ENCODE measurements at places on chromosomes 3 and 15.

- DNase-seq: no peak
Measured at GRCh38 chr3:168071591-168072322, 24.0 kb downstream of the GOLIM4 start.

DNA sequence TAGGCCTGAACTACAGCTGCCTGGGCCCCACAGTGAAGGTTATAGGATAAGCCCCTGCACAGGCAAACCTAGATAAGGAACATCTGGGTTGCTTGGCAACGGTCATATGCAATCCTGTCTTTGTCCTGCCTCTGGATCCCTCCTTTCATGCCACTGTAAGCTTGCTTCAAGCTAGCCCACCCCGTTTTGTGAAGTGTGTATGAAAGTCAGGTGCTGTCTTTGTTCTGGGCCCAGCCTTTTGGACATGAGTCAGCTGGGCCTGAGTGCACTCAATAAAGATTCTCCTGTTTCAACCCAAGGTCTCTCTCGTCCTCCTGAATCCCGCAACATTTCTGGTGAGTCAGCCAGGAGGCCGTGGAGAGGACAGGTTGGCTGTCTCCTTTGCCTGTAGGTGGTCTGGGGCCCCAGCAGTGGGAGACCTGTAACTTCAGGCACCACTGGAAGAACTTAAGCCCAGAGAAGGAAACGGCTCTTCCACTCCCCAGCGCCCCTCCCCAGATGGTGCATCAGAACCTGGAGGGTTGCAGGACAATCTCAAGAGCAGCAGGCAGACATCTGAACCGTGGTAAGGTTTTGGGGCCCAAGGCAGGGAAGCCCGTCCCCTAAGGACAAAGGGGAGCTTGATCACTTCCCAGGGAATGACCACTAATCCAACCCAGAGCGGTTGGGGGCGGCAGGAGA lies 8.3 kb upstream of the SLC9C1 start:
- no peak for DNase-seq

DNA sequence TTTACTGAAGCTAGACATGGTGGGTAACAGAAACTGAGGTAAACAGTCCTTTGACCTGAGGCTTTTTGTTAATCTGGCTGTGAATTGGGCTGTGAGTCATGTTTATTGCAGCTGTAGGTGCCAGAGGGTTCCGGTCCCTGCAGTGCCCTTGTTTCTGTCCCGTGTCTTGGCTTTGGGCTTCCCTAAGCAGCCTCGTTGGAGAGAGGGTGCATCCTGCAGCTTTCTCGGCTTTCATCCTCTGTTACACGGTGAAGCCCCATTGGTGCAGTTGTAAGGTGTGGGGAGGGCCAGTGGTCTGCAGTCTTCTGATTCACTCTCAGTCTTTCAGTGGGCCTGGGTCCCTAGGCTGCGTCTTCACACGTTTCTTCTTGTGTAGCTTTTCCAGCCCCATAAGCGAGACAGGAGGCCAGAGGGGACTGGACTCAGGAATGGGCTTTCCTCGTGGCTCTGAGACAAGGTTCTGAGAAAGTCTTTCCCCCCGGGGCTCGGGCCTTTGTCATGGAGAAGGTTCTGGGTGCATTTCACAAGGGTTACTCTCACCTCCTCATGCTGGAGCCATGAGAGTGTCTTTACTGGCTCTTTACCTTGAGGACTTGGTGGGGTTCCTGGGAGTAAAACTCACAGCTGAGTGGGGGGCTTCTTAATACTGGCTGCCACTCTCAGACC lies 33.1 kb downstream of the ASB7 start:
- DNase-seq: no peak

DNA sequence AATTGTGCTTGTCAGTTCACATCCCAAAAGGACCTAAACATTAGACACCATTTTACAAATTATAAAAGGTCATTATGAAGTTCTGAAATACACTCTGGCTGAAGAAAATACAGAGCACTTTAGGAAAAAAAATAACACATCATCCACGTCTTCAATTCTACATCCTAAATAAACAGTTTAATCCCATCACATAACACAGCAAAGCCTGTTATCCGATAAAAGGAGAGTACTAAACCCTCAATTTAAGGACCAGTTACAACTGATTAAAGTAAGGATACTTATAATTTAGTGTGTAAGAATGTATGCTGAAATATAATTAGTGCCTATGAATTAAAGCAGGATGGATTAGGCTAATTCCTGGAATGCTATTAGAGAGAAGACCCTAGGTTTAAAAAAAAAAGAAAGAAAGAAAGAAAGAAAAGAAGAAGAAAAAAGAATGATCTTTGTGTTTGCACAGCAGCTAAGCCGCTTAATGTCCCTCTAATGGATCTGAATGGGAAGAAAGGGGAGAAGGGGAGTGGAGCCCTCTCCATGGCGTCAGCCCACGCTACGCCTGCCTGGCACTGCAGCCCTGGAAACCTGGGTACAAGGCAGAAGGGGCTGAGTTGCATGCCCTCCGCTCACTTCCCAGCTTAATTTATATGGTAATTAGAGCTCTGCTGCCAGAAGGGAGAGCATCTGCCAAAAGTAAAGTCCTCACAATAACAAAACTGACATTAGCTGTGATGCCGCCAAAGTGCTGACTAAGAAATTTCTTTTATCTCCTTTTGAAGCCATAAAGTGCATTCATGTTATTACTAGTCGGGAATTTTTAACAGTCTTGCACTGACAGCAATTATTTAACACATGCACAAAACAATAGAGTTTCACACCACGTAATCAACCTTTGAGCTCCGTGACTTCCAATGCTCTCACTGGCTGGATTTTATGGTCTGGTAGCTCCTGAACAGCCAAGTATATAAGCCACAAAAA lies 90.0 kb downstream of the FSIP1 start:
- DNase-seq: no peak
